ENCODE measurements at places on chromosomes 6 and 20. TPM values are rescaled to one million over a fixed set of nuclear protein-coding genes. Genes with fewer than 3 reads are reported as not detected.

DACT2 gene
- 2.3 TPM for total RNA-seq

RBPJL gene
- not detected for total RNA-seq

NHLRC1 gene
- 3.7 TPM for total RNA-seq

GRCh38 chr6:119137194-119138072 is 59.0 kb upstream of the FAM184A start:
- DNase-seq, result peak; percentile 26

GRCh38 chr6:95017922-95018321 is 559.4 kb upstream of the MANEA start:
- no peak for DNase-seq

All from right cardiac atrium (tissue), 5 donors.